ENCODE measurements at places on chromosomes 2 and 18.

GRCh38 chr18:3119401-3120341 is 100.1 kb downstream of the MYOM1 start:
- DNase-seq, result no peak

GRCh38 chr18:48203961-48204666 is 205.1 kb downstream of the ZBTB7C start:
- no peak for DNase-seq

- DNase-seq, result no peak
These were observed 70.2 kb downstream of the SPATS2L start for GRCh38 chr2:200376513-200377354.

- no peak for DNase-seq
These were observed 3.5 kb downstream of the CDH20 start for GRCh38 chr18:61336766-61337165.

GRCh38 chr18:13278062-13278630 is 59.6 kb downstream of the LDLRAD4 start:
- no peak for DNase-seq

- peak; percentile 4 for DNase-seq
These were observed 578.6 kb upstream of the CHAC2 start for GRCh38 chr2:53188851-53189510.

GRCh38 chr2:46462936-46463335 is 16.4 kb upstream of the TMEM247 start:
- DNase-seq, result no peak

GRCh38 chr2:149122516-149122915 is 84.0 kb downstream of the LYPD6B start:
- no peak for DNase-seq

DNA sequence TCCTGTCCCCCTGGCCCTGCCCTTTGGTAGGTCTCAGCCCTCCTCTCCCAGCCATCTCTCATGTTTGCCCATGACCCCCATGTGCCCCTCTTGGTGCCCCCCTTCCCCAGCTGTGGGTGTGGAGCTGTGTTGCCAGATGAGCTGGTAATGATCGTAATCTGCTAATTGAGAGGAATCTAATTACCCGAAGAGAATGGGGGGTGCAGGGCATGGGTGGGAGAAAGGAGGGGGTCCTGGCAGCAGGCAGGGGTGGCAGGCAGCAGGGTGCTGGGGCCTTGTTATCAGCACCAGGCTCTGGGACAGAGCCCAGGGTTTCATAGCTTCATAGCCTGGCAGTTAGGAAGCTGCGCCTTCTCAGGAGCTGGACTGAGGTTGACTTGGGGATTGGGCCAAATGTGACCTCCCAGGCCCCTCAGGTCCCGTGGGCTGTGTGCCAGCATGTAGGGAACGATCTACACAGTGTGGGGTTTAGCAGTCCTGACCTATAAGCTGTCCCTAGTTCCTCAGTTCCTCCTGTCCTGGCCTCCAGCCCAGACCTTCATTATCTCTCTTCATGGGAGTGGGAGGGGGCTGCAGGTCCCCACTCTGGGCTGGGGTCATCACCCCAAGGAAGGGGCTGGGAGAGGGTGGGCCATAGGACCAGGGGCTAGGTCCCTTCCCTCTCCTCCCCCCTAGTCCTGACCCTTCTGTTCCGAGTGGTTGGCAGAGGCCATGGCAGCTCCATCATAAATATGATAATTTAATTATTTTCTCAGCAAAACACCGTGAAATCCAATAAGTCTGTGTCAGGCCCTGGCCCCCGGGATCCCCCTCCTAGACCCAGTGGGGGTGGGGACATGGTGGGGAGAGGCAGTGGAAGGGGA is 6.5 kb upstream of the ASIC4 start:
- no peak for DNase-seq

GRCh38 chr2:181680055-181680936 is at the start of gene NEUROD1:
TSS of gene NEUROD1 (minus strand) at chr2:181680517. CDS start at chr2:181678860, 1,657 bp downstream.
- no peak for DNase-seq

- no peak for DNase-seq
These were observed 1113.6 kb upstream of the PIK3C3 start for GRCh38 chr18:40841467-40841866.

- no peak for DNase-seq
These were observed 255.5 kb downstream of the ETAA1 start for GRCh38 chr2:67652679-67653078.

GRCh38 chr2:183542606-183543005 is 418.4 kb downstream of the NUP35 start:
- no peak for DNase-seq

DNA sequence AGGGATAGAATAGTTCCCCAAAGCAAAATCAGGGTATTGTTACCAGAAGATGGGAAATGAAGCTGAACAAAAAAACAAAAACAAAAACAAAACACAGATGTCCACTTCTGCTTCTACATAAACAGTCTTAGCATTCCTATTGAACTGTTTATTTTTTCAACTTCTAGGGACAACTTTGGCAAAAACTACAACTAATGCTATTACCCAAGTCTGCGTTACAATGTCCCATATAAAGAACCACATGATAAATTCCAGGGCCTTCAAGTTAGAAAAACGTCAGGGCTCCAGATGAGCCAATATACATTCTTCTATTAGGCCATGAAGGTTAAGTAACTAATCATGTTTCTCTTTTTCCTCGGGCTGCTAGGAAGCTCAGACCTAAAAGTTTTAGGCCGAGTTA is 16.9 kb downstream of the PID1 start:
- no peak for DNase-seq

- DNase-seq, result no peak
These were observed 248.8 kb downstream of the XIRP2 start for GRCh38 chr2:167136879-167137596.

GRCh38 chr2:83063511-83063910 is 1395.6 kb downstream of the SUCLG1 start:
- no peak for DNase-seq

GRCh38 chr2:162422894-162423293 is 79.0 kb downstream of the GCA start:
- DNase-seq, result peak; percentile 18

- no peak for DNase-seq
These were observed 135.3 kb downstream of the KLHL29 start for GRCh38 chr2:23520256-23520655.

DNA sequence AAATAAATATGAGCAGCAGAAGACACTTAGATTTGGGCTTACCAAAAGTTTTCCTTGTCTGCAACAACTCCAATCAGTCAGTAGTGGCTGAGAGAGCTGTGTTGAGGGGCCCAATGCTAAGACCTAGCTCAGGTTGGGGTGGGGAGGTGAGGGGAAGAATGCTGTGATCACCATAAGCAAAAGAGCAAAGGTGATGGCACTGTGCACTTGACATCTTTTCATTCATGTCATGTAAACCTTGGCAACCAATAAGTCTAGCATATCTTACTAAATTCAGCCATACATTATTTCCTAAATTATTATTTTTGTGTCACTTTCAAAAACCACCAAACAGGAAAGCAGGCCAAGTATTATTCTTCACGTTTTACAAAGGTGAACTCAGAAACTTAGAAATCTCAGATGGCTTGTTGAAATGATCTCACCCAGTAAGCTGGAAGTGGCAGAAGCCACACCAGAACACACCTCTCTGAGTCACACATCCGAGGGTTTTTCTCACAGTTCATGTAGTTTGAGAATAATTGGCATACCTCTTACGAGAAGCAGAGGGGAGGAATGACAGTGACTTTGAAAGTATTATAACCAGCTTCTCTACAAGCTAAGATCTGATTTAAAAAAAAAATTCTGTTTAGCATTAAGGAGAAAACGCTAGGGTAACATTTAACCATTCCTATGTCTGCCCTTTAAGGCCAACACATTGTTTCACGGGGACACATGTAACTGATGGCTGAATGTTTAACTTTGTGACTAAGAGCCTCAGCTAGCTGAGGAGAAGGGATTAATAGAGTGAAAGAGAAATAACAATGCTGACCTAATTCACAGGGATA is 43.3 kb upstream of the SETBP1 start:
- DNase-seq, result no peak

GRCh38 chr2:46211461-46211860 is 85.7 kb upstream of the EPAS1 start:
- DNase-seq, result no peak

- peak; percentile 40 for DNase-seq
These were observed 5.9 kb downstream of the CCDC121 start for GRCh38 chr2:27622921-27623384.
